ENCODE measurements at places on chromosomes 3 and 15.

DNA sequence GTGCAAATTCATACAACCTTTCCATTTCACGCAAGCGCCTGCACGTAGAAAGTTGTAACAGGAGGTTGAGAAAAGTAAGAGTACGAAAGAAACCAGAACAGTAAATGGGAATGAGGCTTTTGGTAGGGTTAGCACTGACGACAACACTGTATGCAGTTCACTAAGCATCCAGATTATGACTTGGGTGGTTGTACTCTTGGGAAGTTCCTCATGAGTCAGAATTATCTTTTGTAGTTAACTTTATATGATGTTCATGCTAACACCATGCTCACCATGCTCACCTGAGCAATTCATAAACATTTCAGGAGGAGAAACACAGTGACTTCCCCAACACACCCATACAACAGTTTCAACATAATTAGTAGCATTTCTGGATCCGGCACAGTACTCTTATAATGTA, 3.0 kb upstream of the LPP start:
- DNase-seq: no peak

GRCh38 chr15:81097890-81098280, 36.2 kb upstream of the CFAP161 start:
- DNase-seq: no peak

DNA sequence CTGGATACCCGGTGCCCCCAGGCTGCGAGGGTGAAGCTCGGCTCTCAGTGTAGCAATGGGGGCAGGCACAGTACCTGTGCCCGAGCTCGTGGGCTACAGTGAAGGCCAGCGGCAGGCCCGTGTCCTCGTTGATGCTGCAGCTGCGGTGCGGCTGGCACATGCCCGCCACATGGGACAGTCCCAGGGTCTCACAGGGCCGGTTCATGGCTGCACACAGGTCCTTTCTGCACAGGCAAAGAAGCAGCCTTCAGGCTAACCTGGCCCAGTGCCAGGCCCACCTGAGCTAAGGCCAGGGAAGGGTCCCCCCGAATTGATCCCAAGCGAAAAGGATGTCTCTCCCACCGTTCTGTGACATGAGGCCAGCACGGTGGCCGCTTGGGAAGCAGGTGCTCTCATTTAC, 21.6 kb downstream of the ADAMTS7 start:
- no peak for DNase-seq

DNA sequence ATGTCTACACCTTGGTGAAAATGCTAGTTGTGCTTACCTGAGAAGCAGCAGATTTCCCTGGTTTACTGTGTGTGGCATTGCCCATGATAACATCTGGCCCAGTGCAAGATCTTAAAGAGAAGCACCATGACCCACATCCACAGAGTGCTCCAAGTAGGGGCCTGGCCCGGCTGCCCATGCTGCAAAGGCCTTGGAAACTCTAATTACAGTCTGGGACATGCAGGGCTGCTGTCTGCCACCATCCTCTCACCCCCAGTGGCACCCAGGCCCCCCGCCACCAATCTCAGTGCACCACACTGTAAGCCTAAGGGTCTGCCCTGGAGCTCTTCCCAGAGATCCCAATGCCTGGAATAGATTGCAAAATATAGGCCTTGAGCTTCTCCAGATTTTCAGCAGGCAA, 132.6 kb downstream of the CHDH start:
- DNase-seq: no peak

GRCh38 chr3:58361866-58362265, 29.2 kb downstream of the PXK start:
- DNase-seq: no peak

DNA sequence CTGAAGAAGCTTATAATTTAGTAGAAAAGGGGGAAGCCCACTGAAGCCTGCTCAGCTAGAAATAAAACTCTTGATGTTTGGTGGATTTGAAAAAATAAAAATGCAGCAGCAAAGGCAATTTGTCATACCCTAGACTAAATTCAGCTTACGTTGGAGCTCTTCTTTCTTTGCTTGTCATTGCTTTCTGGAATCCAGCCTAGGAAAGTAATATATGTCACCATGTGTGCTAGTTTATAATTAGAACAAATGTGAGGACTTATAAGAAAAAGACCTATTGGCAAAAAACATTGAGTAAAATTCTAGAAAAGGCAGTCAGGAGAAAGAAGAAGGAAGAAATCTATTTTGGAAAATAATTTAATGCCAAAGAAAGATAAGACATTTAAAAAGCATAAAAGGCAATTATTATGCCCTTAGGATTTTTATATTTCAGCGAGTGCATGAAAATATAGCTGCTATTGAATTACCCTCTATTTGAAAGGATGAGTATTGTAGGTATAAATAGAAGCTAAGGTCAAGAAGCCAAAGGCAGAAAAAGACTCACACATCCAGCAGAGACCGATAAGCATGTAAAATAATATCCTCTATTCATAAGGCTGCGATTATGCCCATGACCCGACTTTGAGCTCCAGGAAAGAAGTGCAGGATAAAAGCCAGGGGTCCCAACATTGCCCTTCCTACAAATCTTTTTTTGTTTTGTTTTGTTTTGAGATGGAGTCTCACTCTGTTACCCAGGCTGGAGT, 10.6 kb upstream of the BTBD1 start:
- no peak for DNase-seq

GRCh38 chr15:89397653-89398023, 63.0 kb upstream of the POLG start:
- no peak for DNase-seq

- DNase-seq: no peak
Observed at GRCh38 chr3:88267847-88268246, 118.1 kb downstream of the C3orf38 start.

DNA sequence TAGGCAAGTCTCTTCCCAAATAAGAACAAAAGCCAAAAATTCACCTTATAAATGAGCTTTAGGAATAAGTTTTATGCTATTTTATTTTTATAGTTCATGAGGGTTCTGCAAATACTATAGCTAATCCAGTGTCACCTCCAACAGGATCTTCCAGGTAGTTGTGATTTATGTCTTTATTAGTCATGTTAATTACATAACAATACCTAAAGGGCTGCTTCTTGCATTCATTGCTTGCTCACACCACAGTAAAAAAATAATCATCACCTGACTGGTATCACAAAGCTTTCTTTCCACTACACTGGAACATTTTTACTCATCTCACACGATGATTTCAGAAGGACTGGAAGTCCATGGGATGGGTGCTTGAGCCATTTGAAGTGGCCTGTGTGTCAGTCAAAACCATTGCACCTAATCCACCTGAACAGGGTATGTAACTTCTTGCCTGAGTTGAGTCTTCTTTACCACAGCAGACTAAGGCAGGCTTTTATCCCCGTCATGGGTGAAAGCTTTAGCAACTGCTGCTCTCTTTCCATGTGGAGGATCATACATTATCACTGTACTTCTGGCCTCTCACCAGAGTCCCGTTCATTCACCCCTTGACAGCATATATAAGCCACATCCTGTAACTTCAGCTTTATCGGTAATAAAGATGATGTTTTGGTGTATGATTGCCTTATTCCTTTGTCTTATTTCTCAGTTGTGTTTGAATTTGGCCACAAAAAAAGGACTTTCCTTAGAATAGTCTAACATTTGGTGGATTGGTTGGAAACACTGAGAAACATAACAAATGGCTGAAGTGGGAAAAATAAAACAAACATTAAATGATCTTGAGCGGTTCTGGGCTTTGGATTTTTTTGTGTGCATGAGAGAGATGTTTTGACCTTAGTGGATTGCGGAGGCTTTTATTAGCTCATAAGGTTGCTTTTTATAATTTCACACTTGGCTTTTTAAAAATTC, 382.6 kb upstream of the THBS1 start:
- no peak for DNase-seq

GRCh38 chr15:48643776-48644466, 1.6 kb downstream of the FBN1 start:
- no peak for DNase-seq

- DNase-seq: peak; percentile 60
Observed at GRCh38 chr3:127825756-127826155, 3.4 kb upstream of the MGLL start.

GRCh38 chr3:5891711-5892110, 704.2 kb downstream of the EDEM1 start:
- peak; percentile 73 for DNase-seq

DNA sequence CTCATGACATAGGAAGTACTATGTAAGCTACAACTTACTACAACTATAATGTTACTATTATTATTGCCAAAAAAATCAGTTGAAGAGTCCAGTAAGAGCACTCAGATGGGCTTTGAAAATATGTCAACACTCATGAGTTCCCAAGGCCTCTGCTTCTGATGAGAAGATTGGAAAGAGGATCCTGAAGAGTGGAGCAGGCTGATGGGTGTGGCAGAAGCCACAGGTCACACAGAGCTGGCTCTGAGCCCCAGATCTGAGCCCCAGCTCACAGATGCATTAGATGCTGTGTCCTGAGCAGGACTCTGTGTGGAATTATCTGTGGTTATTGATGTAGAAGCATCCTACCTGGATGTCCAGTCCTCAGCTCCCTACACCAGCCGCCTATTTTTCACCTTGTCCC, 65.6 kb downstream of the SPSB4 start:
- no peak for DNase-seq

DNA sequence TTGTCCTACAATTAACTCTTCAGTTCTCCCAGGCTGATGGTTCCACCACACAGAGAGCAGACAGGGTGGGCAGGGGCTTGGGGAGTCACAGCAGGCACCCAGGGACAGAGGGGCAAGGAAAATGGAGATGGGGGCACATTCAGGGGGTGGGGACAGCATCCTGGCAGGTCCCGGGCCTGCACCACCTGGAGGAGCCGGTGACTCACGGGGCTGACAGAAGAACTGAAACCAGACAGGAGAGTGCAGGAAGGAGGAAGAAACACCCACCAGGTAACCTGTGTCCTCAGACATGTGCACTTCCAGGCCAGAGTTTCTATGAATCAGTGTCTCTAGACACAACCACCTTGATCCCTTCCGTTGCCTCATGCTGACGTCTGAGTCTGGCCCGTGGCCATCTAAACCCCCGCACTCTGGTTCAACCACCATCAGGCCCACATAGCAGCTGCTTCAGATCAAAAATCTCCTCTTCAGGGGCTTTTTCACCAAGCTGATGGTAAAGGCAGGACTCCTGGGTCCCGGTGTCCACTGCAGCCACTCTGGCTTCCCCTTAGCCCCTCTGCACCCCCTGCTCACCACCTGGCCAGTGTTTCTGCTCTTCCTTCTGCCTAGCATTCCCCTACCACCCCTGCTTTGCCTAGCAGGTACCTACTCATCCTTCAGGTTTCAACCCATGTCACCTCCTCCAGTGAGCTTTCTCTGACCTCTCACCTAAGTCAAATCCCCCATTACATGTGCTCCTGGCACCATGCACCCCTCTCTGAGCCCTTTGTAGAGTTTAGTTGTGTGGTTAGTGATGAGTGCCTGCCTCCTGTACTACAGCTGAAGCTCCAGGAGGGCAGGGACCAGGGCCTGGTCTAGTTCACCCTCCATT, 16.5 kb upstream of the CYP11A1 start:
- peak; percentile 95 for DNase-seq

- DNase-seq: no peak
Observed at GRCh38 chr3:78872195-78872594, 895.6 kb downstream of the ROBO1 start.

DNA sequence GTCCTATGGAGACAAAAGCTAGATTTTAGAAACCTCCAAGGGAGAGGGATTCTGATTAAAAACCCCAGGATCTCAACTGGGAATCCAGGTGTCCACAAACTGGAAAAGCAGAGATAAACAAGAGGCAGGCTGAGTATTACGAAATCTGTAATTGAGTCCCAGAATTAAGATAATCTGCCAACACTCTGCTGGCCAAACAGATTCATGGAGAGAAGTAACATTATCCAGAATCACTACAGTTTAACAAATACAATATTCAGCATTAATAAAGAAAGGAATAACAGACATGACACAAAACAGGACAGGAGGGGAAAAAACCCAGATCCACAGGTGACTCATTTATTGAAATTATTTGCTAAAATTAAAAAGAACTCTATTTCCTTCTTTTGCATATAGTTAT, 227.2 kb upstream of the NANOGP8 start:
- DNase-seq: no peak

DNA sequence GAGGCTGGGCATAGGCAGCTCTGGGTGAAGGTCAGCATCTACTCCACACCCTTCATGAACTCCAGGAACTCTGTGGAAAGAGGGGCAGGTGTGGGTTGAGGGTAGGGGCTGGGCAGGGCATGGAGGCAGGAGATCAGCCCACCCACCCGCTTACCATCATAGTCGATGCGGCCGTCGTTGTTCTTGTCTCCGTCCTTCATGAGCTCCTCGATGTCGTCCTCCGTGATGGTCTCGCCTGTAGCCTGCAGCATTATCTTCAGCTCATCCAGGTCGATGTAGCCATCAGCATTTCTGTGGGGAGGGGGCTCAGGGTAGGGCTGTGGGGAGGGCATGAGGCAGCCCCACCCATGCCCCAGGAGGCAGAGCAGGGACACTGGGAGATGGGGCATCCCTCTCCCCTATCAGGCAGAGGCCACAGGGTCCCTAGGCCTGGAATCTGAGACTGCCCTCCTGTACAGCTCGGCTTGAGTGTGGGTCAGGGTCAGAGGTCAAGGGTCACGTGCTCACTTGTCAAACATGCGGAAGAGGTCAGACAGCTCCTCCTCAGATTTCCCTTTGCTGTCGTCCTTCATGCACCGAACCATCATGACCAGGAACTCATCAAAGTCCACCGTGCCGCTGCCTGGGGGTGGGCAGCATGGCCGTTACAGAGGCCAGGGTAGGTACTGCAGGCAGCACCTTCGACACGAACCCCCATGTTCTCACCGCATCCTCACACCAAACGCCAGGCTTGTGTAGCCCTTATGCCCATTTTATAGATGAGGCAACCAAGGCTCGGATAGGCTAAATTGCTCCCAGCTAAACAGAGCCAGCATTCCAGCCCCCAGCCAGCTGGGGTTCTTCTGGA, 2.4 kb downstream of the TNNC1 start:
- peak; percentile 17 for DNase-seq

DNA sequence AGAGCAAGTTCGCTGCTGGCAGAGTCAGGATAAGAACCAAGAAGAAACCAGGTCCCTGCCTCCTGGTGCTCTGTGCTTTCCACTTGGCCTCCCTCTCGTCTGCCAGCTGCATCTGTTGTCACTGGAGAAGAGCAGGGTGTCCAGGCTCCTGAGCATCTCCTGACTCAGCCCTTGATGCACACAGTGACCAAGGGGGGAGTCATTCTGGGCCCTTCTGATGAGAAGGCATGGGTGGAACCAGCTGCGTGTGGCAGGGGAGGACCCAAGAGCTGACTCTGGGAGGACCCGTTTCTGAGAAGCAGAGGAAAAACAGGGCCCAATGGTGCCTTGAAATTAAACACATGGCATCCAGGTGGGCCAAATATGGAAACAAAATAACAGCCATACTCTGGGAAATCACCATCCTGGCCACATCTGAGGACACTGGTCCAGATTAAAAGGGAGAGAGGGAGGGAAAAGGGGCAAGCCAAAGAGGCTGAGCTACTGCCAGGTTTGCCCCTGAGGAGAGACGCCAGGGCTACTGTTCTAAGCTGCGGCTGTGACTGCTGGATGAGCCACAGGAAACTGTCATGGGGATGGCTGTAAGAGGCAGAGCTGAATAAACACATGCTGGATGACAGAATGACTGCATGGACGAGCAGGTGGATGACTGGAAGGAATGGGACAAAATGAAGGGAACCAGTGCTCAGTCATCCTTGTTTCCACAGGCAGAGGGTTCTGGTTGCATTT, 58.1 kb upstream of the CA12 start:
- no peak for DNase-seq

Data from trophoblast cell (in vitro differentiated cells and primary cell).